ENCODE measurements at places on chromosomes 13 and 19.
A peak's percentile ranks its signal among the peaks of the same experiment; 100 is the strongest.

- DNase-seq: no peak
Measured at GRCh38 chr19:37243206-37243632, 25.2 kb downstream of the ZNF383 start.

- DNase-seq: no peak
Measured at GRCh38 chr19:2615782-2616181, 86.7 kb downstream of the GNG7 start.

- DNase-seq: no peak
Measured at GRCh38 chr19:48681127-48681470, 8.3 kb upstream of the NTN5 start.

GRCh38 chr19:46602392-46603194 lies 1.5 kb downstream of the CALM3 start:
- DNase-seq: no peak

DNA sequence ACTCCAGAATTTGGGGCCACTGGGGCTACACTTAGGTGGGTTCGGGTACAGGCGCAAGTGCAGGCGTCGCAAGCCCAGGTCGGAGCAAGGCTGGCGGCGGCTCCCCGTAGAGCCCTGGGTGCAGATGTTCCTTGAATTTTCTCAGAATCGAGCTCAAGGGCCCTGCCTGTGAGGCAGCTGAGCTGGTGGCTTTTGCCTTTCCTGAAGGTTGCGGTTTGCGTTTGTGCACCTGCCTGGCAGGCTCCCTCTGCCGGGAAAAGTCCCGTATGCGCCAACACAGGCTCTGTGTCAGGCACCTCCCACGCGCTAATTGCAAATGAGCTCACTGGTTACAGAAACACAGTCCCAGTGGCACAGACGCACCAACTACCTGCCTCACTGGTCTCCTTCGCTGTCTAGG lies 5.9 kb downstream of the DOHH start:
- no peak for DNase-seq

GRCh38 chr19:38429055-38429810 lies 3.2 kb upstream of the RASGRP4 start:
- DNase-seq: no peak

DNA sequence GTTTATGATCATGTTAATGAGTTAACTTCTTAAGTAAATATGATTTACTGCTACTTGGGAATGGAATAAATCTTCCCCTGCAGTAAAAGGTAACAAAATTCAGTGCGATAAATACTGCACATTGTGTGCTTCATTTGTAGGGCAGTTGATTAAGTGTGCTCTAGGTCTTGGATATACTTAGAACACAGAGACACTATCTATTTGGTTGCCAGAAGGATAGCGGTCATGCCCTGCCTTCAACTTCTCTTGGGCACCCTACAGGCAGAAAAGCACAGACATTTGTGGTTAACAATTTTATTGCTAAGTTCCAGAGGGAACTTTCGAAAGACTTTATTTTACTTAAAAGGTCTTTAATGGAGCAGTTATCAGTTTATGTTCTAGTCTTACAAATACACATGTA lies 605.8 kb downstream of the PCDH9 start:
- DNase-seq: no peak

DNA sequence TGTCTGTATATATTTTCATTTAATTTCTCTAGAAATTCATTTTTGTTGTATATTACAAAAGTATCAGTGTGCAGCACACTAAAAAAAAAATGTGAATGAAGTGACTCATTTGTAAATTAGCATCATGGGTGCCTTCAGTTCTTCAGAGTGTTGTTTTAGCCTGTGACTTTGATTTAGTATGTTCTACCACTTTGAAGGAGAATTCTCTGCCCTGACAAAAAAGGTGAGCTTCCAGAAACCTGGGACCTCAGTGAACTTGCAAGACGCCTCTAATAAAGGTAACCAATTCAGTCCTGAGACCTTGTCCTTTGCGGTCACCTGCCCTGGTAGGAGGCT lies 2.4 kb downstream of the METTL21C start:
- DNase-seq: no peak

- DNase-seq: no peak
Measured at GRCh38 chr13:113668491-113668971, 1.5 kb downstream of the GRK1 start.

- DNase-seq: no peak
Measured at GRCh38 chr13:34654647-34655046, 287.4 kb upstream of the NBEA start.

DNA sequence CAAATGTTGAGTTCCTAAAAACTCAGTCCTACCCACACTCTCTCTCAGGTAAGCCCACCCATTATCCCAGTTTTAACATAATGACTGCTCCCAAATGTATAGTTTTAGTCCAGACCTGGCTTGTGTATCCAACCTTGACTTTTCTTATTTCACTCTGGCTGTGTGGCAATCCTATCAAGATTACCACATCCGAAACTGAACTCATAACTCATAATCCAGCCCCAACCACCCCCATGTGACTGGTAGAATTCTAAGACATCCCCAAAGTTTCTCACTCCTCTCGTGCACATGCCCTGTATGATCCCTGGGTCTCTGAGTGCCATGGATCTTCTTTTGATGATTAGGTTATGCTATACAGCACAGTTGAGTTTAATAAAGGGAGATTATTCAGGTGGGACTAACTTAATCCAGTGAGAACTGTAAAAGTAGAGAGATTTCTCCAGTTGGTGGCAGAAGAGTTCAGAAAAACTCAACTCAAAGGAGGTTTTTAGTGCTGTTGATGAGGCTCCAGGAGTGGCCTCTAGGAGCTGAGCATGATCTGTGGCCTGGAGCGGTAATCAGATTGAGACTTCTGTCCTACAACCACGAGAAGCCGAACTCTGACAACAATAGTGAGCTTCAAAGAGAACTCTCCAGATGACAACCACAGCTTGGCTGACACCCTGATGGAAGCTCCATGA lies 413.4 kb downstream of the ZNF536 start:
- no peak for DNase-seq

DNA sequence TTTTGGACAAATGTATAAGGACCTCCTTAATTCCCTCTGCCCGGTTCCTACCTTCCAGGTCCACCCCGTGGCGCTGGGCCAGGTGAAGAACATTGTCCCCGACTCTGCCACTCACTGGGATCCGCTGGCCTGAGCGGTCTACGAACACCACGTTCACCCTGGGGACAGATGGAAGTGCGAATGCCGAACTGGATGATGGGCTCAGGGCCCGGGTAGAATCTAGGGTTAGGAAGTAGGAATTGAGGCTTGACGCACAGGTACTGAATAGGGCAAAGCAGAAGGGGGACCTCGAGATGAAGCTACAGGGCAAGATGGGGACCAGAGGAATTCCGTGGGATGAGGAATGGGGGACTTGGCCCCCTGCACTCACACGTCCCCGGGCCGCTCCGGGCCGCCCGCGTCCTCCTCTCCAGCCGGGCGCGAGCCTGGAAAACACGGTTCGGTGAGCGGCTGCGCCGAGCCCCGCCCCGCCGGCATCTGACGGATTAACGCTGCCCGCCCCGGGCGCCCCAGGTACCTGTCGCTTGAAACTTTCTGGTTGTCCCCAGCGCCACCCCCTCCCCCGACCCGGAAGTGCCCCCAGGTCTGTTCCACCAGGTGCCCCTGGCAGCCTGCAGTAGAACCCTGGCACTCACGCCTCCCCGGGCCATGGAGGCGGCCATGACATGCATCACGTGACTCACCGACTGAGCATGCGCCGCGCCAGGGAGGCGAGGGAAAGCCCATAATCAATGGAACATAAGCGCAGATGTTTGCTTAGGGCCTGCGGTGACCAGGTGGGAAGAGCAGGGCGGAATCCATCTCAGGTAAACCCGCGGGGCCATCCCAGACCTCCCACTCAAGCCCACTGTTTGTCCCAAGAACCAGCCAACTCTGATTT lies at the start of gene FDX2:
Gene FDX2, minus strand, starts transcription at position 681 of the 880 bp plus-strand sequence. Its CDS starts 19 bp downstream, at position 662.
- peak; percentile 82 for DNase-seq

GRCh38 chr13:50844084-50844875 lies 788 bp upstream of the DLEU7 start:
- DNase-seq: no peak

DNA sequence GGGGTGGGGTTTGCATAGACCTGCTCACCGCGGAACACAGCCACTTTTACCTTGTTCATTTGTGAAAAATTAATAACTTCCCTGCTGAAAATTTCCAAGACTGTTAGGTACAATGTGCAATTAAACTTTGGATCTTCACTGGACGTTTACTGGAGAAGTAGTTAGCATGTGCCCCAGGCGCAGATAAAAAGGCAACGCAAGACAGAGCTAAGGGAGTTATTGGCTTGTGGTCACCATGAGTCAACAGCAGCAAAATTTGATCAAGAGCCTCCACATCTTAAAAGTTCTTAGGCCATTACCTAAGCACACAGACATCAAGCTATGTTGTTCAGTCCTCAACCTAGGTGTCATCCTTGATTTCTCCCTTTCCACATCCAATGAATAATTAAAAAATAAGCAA lies 257.0 kb downstream of the LHFPL6 start:
- no peak for DNase-seq

- no peak for DNase-seq
Measured at GRCh38 chr13:33717775-33718174, 100.2 kb upstream of the RFC3 start.

DNA sequence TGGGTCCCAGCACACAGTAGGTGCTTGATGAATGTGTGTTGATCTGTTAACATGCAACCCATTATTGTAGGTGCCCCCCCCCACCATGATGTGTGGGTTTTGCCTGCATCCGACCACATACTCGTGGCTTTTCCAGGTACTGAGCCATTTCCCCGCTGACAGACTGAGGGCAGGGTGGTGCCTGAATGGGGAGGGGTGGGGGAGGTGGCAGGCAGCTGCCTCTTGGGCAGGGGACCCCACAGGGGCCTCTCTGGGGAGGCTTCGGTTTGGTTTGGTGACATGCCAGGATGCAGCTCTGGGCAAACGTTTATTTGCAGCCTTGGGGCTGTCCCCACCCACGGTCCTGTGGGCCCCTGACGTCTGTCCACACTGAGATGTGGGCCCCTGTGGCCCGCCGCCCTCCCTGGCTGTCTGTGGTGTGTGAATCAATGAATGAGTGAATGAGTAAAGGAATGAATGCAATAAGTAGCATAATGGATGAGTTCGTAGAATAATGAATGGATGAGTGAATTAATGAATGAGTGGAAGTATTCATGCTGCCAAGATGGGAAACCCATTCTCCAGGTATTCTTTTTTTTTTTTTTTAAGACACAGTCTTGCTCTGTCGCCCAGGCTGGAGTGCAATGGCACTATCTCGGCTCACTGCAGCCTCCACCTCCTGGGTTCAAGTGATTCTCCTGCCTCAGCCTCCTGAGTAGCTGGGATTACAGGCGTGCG lies 9.0 kb upstream of the JUND start:
- DNase-seq: peak; percentile 39

DNA sequence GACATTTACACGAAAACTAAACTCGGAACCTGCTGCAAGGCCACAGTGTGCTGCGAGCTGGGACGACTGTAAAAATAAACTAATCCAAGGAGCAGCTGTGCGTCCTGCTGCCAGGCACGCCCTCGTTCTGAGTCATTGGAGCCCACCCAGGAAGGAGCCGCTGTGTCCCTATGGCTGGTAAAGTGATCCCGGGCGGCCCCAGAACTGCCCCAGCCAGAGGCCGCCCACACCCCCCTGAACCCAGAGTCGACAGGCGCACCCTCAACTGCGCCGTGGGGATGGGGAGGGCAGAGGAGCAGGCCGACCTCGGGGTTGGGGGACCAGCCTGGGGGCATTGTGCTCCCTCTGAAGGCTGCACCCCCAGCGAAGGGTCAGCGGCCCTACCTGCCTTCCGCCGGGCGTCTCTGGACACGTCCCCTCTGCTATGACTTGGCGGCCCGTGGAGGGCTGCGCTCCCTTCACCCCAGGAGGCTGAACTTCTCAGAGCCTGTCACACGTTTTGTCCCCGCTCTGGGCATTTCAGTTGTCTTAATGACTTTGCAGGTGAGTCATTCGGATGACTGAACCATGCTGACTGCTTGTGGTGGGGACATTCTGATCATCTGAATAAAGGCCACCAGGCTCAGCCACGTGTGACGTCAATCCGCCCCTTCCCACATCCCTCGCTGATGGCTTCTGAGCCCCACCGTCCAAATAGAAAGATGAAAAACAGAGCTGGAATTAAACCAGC lies 42.7 kb downstream of the ADPRHL1 start:
- DNase-seq: no peak

- no peak for DNase-seq
Measured at GRCh38 chr13:96546463-96546862, 447.8 kb downstream of the OXGR1 start.

GRCh38 chr19:3977242-3978143 lies 6.6 kb upstream of the DAPK3 start:
- DNase-seq: no peak

GRCh38 chr13:50236898-50237318 lies 221.7 kb downstream of the KCNRG start:
- no peak for DNase-seq

DNA sequence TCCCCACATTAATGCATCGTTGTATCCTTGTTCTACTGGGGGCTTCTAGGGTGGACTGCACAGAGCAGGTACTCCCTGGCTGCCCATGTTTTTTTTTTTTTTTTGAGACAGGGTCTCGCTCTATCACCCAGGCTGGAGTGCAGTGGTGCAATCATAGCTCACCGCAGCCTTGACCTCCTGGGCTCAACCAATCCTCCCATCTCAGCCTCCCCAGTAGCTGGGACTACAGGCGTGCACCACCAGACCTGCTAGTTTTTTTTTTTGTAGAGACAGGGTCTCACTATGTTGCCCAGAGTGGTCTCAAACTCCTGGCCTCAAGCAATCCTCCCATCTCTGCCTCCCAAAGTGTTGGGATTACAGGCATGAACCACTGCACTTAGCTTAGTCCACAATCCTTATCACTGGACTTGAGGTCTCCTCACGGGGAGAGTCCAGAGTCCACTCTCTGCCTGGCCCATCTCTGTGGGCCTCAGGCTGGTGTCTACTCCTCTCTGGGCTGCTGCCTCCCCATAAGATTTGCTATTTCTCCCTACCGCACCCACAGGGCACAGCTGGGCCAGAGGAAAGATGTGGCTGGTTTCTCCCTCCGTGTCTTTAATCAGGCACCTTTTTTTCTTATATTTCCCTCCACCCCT lies 50.4 kb upstream of the CYP4F8 start:
- DNase-seq: no peak

DNA sequence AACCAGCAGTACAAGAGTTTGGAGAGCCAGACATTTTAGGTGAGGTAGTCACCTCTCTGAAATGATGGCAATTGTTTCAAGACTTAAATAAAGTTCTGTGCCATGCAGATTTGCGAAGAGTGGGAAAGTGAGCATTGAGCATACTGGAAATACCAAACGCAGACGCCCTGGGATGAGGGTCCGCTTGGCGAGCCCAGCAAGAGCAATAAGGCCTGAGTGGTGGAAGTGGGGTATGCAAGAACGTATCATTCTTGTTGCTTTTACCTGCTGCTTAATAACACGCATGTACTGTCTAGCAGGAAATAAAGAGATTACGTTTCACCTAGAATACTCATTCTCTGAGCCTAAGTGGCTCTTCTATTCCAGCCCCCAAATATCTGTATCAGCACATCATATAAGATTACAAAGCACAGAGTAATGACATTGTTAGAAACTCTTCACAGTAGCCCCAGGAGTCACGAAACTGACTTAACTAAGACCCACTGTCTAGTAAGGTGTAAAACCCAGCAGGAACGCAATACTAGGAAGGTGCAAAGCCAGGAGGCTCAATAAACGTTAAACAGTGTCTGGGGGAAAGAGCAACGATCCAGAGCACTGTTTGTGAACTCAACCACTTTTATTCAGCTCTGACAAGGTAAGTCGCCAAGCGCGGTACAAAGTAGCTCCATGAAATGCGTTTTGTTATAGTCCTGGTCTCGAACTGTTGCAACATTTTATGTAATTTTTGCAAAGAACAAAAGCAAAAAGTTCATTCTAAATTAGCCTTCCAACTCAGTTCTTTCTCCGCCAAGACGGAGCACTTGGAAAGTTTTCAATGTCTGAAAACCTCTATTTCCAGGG lies 1.2 kb downstream of the RCBTB2 start:
- DNase-seq: no peak

Measured in activated naive CD4-positive, alpha-beta T cell (primary cell).